ENCODE measurements at places on chromosomes 4 and X. TPM values are rescaled to one million over a fixed set of nuclear protein-coding genes. Genes with fewer than 3 reads are reported as not detected.

THAP6 gene
- total RNA-seq = 43.4 TPM

GRID2 gene
- not detected for total RNA-seq

CDS1 gene
- total RNA-seq = 0.67 TPM

ZNF630 gene
- 4.9 TPM for total RNA-seq

GRCh38 chr4:112881842-112882241 is 167.6 kb upstream of the ANK2 start:
- no peaks in the 10 kb centered on the region for H3K4me1 ChIP-seq
- no peak overlapping the region for H3K27ac ChIP-seq
- no peaks in the 10 kb centered on the region for H3K36me3 ChIP-seq

DNA sequence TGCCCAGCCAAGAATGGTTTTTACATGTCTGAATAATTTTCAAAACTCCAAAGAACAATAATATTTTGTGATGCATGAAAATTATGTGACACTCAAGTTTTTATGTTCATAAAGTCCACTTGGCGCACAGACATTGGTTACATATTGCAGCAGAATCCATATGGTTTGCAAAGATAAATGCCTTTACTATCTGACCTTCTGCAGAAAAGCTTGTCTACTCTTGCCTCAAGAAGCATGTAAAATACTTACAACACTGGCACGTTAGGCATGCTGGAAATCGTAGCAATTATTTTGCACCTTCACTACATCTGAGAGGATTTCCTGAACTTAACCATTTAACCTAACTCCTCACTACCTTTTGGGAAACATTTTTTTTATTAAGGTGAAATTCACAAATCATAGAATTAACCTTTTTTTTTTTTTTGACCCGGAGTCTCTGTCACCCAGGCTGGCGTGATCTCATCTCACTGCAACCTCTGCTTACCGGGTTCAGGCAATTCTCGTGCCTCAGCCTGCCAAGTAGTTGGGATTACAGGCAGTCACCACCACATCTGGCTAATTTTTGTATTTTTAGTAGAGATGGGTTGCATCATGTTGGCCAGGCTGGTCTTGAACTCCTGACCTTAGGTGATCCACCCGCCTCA is 3.5 kb upstream of the XG start:
- H3K36me3 ChIP-seq = no peaks in the 10 kb centered on the region
- no peak overlapping the region for H3K4me3 ChIP-seq
- no peak for DNase-seq
- H3K27me3 ChIP-seq = no peaks in the 10 kb centered on the region
- no peaks in the 10 kb centered on the region for H3K4me1 ChIP-seq

DNA sequence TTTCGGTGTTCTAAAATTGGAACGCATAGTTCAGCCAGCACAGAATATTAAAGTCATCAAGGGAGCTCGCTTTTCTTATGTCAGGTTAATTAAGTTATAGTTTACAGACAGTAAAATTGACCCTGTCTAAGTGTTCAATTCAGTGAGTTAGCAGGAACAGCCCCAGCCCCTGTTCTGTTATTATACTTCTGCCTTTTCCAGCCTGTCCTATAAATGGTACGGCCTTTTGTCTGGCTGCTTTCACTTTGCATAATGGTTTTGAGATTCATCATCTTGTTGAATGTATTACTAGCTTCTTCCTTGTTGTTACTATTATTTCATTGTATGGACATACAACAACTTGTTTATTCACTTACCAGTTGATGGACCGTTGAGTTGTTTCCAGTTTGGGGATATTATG is 9.5 kb downstream of the CXCL13 start:
- peaks cover 3% of the 10 kb centered on the region for H3K4me1 ChIP-seq
- no peak overlapping the region for H3K4me3 ChIP-seq
- no peak for DNase-seq
- no peak overlapping the region for H3K27ac ChIP-seq
- H3K36me3 ChIP-seq = no peaks in the 10 kb centered on the region

GRCh38 chr4:91567594-91567993 is 736.2 kb upstream of the GRID2 start:
- H3K4me3 ChIP-seq = no peak overlapping the region
- H3K4me1 ChIP-seq = no peaks in the 10 kb centered on the region
- no peaks in the 10 kb centered on the region for H3K27me3 ChIP-seq
- no peak for DNase-seq
- no peaks in the 10 kb centered on the region for H3K36me3 ChIP-seq

- DNase-seq = no peak
- peak overlapping the region; percentile 83 for H3K27ac ChIP-seq
Observed at GRCh38 chr4:81471298-81471587, 464 bp downstream of the RASGEF1B start.

DNA sequence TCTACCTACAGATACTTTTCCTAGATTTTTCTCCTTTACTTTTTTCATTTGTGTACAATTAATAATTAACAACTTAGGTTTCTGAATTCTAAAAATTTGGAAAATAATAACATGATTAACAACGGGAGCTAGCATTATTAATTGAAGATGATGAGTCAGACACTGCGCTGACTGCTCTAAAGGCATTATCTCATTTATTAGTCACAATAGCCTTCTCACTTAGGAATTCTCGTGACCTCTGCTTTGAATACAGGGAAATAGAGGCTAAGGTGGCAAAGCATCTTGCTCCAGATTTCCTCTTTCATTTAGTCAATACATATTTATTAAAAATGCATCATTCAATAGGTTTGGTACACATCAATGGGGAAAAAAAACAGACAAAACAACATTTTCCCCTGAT is 441.3 kb downstream of the PCDH18 start:
- no peak overlapping the region for H3K27ac ChIP-seq
- no peaks in the 10 kb centered on the region for H3K36me3 ChIP-seq
- H3K4me3 ChIP-seq = no peak overlapping the region
- no peaks in the 10 kb centered on the region for H3K27me3 ChIP-seq

DNA sequence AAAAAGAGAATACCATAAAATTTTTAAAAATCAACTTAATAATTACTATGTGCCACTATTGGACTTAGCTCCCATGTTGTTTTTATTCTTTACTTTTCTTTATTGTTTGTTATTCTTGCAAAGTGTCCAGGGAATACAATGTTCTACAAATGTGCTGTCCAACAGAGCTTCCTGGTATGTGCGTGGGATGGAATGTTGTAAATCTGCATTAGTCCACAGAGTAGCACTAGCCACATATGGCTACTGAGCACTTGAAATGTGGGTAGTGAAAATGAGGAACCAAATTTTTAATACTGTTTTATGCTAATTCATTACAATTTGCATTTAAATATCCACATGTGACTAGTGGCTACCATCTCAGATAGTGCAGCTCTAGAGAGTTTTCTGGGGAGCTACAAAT is 14.3 kb upstream of the CORIN start:
- DNase-seq = no peak
- H3K4me3 ChIP-seq = no peak overlapping the region
- H3K36me3 ChIP-seq = no peaks in the 10 kb centered on the region
- no peaks in the 10 kb centered on the region for H3K4me1 ChIP-seq
- H3K27ac ChIP-seq = no peak overlapping the region
- H3K27me3 ChIP-seq = no peaks in the 10 kb centered on the region

- no peak overlapping the region for H3K4me3 ChIP-seq
- H3K4me1 ChIP-seq = no peaks in the 10 kb centered on the region
- no peaks in the 10 kb centered on the region for H3K36me3 ChIP-seq
- no peaks in the 10 kb centered on the region for H3K27me3 ChIP-seq
- no peak overlapping the region for H3K27ac ChIP-seq
- DNase-seq = no peak
Observed at GRCh38 chrX:27953171-27953570, 28.1 kb downstream of the DCAF8L1 start.
